ENCODE measurements at places on chromosomes 5 and 9.

DNA sequence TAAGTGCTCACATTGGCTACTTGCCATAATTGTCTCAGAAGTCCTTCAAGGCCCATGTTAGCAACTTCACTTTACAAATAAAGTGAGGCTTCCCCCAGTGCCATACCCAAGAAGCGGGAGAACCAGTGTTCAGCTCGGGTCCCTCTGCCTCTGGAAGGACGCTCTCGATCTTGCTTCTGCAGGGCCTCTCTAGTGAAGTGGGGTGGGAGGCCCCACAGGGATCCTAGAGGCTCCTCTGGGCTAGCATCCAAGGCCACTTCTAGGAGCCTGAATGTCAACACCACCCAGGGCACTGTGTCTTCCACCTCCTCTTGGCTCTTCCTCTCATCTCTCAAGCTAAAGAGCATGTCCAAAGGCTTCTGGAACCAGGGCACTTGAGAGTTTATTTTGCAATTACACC is 282.5 kb downstream of the GADD45G start:
- DNase-seq: no peak

GRCh38 chr5:41527201-41527779 is 16.9 kb upstream of the PLCXD3 start:
- DNase-seq: no peak

DNA sequence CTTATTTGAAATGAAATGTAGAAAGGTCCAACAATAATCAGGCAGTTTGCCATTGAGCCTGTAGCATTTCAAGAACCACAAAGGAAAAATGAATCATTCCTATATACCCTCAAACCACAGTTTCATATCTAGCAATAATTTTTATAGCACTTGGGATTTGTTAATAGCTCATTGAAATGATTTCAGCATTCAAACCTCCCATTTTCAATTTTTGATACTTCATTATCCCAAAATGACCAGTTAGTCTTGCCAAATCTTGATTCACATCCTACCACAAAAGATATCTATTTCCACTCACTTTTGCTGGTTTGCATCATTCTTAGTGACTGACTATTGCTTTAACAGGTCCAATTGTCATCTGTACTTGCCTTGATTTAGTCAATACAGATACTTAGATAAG is 790.1 kb downstream of the TLE1 start:
- DNase-seq: no peak

GRCh38 chr9:131010482-131011273 is 1.7 kb downstream of the LAMC3 start:
- no peak for DNase-seq

GRCh38 chr5:149865746-149866145 is 78.8 kb downstream of the PDE6A start:
- no peak for DNase-seq

- no peak for DNase-seq
These were observed 36.5 kb upstream of the SH3PXD2B start for GRCh38 chr5:172490514-172491461.

DNA sequence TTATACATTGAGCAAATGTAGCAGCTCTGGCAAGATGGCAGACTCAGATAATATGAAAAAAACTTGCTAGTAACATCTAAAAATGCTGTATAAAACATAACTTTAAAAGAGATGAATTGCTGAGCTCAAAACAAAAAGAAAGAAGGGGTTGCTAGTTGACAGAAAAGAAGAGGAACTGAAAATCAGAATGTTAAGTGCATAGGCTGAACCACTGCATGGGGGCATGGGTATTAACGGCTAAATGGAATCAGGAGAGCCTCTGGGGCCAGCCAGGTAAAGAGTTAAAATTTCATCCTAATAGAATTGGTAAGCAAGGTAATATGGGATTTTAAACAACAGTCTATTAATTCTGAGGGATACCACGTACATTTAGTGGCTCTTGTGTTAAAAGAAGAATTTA is 146.8 kb downstream of the SMC2 start:
- DNase-seq: no peak

GRCh38 chr9:33139421-33140228 is 27.5 kb downstream of the B4GALT1 start:
- DNase-seq: no peak

DNA sequence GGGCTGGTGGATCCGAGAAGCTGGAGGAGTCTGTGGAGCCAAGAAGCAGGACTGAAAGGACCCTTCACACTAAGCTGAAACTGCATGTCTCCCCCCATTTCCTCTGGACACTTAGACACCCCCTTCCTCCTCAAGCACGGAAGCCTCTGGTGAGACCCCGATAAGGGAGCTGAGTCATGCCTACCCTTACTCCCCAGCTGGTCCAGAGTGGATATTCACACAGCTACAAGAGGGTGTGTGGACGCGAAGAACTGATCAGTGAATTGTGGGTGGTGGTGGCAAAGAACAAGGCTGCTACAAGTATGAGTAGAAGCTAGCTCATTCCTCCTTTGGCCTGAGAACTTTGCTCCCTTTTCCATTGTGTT is 4.3 kb downstream of the TLN1 start:
- DNase-seq: no peak

GRCh38 chr9:80059979-80060378 is 488.2 kb downstream of the TLE4 start:
- no peak for DNase-seq

- DNase-seq: no peak
These were observed 3.0 kb downstream of the MTMR12 start for GRCh38 chr5:32309761-32310160.

GRCh38 chr9:27117489-27118135 is 8.6 kb downstream of the TEK start:
- DNase-seq: no peak

GRCh38 chr9:131348631-131349521 is 45.0 kb upstream of the PRRC2B start:
- DNase-seq: no peak

DNA sequence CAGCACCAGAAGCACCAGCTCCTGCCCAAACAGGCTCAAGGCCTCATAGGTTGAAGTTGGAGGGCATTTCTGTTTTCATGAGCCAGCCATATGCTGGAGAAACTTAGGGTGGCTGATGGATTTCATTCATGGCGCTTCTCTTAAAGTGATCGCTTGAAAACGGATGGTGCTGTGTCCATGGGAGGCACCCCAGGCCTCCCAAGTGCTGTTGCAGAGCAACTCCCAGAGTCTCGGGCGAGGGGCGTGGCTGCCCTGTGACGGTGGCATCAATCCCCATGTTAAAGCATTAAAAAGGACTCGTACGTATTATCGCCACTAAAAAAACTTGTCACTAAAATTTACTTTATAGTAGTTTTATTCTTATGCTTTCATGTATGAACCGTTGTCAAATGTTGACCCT is 128.3 kb downstream of the MRPL36 start:
- no peak for DNase-seq

DNA sequence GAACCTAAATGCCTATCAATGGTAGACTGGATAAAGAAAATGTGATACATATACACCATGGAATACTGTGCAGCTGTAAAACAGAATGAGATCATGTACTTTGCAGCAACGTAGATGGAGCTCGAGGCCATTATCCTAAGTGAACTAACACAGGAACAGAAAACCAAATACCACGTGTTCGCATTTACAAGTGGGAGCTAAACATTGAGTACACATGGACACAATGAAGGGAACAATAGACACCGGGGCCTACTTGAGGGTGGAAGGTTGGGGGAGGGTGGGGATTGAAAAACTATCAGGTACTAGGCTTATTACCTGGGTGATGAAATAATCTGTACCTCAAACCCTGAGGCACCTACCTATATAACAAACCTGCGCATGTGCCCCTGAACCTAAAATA is 22.4 kb upstream of the DEPDC1B start:
- DNase-seq: no peak

- no peak for DNase-seq
These were observed 83.0 kb upstream of the IFNE start for GRCh38 chr9:21565155-21565554.

DNA sequence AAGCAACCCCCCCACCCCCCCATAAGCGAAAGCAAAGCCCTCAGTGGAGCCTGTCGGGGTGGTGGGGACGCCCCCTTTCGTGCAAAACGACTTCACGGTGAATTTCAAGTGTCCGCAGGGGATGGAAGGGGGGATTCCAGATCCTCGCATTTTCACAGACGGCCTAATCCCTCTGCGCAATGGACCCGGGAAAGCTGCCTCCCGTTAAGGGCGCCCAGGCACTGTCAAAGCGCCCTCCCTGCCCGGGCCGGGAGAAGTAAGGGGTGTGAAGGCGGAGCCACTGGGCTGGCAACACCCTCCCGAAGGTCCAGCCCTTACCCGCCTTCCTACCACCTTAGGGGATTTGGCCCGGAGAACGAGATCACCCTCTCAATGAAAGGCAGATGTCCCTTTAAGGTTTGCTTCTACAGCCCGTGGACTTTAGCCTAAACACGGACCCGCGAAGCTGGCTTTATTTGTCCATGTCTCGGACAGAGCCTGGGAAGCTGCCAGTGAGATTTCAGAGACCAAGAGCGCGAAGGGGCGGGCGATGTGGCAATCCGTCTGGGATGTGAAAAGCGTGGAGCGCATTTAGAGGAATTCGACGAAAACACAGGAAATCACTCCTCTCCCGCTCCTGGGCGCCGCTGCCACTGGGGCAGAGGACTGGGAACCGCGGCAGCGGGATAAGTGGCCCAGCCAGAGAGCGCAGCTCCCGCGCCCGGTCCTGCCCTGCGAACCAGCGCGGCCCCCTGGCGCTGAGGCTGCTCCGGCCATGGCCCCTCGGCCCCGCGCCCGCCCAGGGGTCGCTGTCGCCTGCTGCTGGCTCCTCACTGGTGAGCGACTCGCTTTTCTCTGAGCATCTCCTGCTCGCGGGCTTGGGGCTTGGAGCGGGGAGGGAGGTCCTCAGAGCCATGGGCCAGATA is at the start of the genes ITGA1 and PELO:
ITGA1 (plus strand) TSS at position 317 of the 905 bp plus-strand sequence; CDS start at position 755, 438 bp downstream.
PELO (plus strand) TSS at position 317 of the 905 bp plus-strand sequence. CDS start 12,479 bp downstream, outside the sequence.
- DNase-seq: peak; percentile 65

- DNase-seq: no peak
These were observed 42.6 kb downstream of the MLLT3 start for GRCh38 chr9:20579524-20580314.

DNA sequence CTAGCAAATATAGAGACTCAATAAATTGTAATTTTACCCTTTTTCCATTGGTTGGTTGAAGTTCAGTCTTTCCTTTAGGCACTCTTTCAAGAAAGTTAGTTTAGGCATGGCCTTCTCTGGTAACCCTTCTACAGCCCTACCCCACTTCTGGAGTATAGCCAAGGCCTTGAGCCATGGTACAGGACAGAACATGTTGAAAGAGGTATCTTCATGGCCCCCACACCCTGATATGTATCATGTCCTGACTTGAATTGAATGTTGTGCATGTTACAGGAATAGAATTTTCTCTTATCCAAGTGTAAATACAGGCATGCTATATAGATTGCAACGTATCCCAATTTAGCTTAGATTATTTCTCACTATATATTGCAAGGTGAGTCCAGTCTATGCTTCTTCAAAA is 175.6 kb downstream of the CD180 start:
- no peak for DNase-seq

DNA sequence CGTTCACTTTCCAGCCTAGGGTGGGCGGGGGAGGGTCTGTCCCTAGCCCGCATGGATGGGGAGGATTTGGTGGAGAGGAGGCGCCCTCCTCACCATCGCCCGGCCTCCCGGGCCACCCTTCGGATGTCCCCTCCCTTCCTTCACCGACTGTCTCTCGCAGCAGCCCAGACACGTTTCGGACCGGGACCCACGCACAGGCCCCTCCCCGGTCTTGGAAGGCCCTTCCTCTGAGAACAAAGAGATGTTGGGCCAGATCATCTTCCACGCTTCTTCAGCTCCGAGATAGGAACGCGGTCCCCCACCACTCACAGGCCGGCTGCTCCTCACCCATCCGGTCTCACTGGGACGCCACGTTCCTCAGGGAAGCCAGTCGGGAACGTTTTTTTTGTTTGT is 640 bp upstream of the DPM2 start:
- peak; percentile 45 for DNase-seq

- DNase-seq: no peak
These were observed 18.4 kb upstream of the DENND1A start for GRCh38 chr9:123948286-123948685.

DNA sequence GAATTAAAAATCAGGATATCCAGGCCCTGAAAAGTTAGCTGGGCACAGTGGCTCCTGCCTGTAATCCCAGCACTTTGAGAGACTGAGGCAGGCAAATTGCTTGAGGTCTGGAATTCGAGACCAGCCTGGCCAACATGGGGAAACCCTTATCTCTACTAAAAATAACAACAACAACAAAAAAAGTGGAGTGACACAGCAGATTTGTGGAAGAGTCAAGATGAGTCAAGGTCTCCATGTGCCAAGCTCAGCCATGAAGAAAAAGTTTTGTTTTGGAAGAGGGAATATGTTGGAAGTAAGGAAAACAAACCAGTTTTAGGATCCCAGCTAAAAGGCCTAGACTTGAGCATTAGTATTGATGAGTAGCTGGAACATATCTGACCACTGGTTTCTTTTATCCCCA is 14.7 kb downstream of the LRRC70 start:
- no peak for DNase-seq

DNA sequence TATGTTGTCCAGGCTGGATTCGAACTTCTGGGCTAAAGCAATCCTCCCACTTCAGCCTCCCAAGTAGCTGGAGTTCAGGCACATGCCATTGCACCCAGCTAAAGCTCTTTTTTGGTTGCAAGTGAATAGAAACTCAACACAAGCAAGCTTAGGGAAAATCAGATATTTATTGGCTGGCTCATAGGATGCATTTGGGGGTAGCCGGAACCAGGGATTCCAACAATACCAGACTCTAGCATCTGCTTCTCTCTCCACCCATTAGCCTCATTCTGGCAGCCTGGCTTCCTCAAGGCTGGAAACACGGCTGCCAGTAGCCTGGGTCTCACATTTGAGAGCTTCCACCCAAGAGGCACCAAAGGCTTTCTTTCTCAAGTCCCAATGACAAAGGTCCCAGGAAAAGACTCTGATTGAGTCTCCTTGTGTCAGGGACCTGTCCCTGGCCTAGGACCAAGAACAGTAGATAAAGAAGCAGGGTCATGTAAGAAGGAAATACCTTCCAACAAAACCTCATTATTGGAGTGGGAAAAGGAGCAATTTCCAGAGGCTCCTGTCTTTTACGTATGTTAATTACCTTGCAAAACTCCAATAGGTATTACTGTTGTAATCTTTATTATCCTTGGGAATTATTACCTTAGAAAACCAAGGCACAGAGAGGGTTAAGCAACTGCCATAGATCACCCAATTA is 23.0 kb upstream of the B4GALT1 start:
- no peak for DNase-seq

DNA sequence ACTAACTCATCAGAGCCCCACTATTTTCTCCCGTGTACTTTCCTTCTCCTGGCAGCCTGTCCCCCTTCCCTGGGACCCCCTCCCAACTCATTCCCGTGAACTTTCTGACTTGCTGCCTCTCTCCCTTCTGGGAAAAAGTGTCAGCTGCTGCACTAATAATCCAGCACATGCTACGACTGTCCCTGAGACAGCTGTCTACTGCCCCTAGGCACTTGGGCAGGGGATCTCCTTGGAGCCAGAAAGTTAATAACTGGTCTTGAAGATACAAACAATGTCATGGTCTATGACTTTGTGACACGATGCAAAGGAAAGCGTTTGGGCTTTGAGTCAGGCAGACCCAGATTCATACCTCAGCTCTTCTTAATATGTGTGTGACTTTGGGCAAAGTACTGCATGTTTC is 10.1 kb upstream of the RNF183 start:
- DNase-seq: no peak

GRCh38 chr9:135521608-135522095 is 412 bp downstream of the LCN1 start:
- DNase-seq: no peak

- no peak for DNase-seq
These were observed 228.2 kb upstream of the GRIN3A start for GRCh38 chr9:101966691-101967090.
